Lower leg skin (tissue), 4 donors: ENCODE measurements at places on chromosomes 2 and 18.
A peak's percentile ranks its signal among the peaks of the same experiment; 100 is the strongest.

DNA sequence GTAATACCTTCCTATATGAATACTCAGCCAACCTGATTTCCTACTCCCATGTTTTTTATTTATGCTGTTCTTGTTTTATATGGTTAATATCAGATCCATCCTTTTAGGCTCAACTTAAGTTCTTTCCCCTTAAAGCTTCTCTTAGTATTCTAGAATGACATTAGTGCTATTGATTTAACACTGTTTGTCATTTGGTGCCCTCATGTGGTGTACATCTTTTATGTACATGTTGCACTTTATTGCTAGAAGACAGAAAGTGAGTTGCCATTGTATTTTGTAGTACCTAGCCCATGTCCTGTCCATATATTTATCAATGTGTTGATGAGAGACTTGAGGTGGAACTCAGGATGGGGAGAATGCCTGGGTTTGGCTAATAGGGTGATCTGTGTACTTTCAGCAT, 2.5 kb downstream of the HTRA2 start:
- no peak for DNase-seq

GRCh38 chr2:68050353-68050752, 12.5 kb downstream of the C1D start:
- DNase-seq = no peak

GRCh38 chr2:85582492-85582891, 1.7 kb upstream of the VAMP5 start:
- no peak for DNase-seq

- no peak for DNase-seq
Observed at GRCh38 chr2:68645523-68645922, 2.1 kb downstream of the PROKR1 start.

DNA sequence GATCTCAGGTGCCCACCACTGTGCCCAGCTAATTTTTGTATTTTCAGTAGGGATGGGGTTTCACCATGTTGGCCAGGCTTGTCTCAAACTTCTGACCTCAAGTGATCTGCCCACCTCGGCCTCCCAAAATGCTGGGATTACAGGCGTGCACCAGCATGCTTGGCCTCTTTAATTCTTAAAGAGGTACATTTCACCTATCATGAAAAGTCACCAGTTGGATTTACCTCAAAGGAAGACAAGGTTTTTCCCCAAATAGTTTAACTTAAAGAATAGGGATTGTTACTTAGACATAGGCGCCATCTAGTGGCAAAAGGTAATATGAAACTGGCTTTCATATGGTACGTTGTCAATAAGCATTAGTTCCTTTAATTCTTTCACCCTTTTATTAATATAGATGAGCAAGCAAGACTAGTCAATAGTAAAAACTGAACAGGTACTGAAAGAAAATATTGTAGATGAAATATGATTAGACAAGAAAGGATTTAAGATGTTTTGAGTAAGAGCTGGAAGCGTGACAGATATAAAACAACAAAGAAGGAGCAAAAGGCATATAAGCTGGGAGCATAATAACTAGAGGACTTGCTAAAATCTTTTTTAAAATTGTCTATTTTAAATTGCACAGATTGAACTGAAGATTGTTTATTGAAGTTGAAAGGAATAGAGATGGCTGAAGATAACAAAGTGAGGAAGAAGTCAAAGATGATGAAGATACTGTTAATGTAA, 35.0 kb upstream of the PSMD14 start:
- peak; percentile 20 for DNase-seq

DNA sequence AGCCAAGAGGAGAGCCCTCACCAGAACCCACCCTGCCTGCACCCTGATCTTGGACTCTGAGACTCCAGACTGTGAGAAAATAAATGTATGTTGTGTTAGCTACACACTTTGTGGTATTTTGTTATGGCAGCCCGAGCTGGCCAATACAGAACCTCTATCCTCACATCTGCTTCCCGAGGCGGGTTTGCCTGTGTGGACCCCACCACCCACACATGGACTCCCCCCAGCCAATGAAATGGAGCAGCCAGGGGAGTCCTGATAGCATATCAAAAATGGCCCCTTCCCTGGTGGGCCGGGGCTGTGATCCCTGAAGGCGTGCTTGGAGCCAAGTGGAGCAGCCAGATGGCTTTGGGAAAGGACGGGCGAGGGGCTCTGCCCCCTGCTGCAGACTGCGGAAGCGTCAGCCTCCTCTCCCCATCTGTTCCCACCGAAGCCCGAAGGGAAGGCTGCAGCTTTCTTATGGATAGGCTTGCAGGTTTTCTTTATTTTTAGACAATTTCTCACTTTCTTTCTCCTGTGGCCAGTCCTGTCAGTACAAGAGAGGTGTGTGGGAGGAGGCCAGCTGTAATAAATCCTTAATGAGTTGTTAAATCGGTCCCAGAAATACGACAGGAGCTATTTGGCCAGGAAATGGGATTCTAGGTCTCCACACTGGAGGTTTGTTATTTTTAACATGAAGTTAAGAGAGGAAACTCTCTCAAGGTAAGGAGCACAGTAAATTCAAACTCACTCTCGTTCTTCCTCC, 34.4 kb downstream of the TEX51 start:
- no peak for DNase-seq

DNA sequence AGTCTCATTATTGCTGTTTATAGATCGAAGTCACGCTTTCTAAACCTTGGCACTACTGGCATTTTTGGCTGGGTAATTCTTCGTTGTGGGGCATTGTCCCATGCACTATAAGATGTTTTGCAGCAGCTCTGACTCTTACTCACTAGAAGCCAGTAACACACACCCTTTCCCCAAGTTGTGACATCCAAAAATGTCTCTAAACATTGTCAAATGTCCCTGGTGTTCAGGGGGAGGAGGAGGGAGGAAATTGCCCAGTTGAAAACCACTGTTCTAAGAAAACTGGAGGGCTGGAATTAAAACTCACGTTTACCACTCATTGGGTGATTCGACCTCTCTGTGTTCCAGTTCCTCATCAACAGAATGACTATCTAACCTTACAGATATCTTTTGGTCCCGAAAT, 115.7 kb upstream of the KLF7 start:
- DNase-seq = no peak

DNA sequence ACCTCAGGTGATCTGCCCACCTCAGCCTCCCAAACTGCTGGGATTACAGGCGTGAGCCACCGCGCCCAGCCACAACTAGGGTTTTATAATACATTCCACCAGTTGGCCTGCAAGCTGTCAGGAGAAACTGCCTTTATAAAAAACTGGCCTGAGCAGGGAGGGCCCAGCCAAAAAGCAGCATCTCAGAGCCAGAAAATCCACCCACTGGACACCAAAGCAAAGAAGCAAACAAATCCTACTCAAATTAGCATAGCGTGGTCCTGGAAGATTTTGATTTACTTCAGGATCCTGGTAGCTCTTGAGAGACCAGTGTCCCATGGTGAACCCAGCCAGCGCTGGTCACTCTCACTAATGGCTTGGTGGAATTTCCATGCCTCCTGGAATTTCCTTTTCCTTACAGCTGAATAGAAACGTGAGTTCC, 60.0 kb upstream of the PXDN start:
- no peak for DNase-seq

GRCh38 chr2:75846683-75847190, 136.0 kb upstream of the GCFC2 start:
- DNase-seq = no peak

DNA sequence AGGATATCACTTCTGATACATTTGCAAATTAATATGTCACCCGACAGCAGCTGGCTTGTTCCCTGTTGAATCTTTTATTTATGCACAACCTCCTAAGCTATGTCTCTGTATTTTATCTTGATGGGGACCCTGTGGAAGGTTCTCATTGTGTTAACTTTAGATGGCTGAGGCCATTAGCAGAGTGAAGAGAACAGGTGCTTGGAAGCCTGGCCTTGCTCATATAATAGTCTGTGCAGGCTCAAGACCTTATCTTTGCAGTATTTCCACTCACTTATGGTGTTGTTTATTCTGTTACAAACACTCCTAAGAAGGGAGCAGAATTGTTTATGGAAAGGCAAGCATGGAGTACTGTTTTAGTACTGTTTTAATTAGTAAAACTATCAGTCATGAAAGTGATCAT, 107.6 kb downstream of the SETBP1 start:
- DNase-seq = no peak

GRCh38 chr2:28684142-28684858, 67.3 kb upstream of the PPP1CB start:
- no peak for DNase-seq

- DNase-seq = no peak
Observed at GRCh38 chr2:224894356-224894755, 147.9 kb downstream of the DOCK10 start.

DNA sequence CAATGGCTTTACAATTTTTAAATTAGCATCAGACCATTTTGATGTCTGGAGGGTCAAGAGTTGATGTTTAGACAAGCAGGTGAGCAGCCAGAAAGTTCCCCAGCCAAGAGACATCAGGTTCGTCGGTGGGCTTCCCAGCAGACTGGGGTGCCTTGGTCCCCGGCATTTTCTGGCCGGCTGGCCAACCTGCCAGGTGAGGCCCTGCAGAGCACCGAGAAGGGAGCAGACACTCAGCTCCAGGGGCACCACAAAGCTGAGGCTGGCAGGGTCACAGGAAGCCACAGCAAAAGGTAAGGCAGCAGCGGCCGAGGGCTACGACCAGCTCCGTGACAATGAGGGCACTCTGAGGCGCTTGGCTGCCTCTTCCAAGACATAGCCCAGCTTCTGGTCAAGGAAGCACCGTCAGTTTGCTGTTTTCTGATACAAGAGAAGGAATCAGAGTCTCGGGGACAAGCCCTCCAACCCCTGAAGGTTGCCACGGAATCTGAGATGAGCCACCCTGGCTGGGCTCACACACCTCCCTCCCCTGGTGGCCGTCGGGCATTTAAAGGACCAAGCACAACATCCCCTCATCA, 229.0 kb downstream of the MGAT5 start:
- DNase-seq = no peak

- no peak for DNase-seq
Observed at GRCh38 chr2:182868054-182868796, 1.8 kb upstream of the FRZB start.

- DNase-seq = no peak
Observed at GRCh38 chr2:46784278-46784677, 131.3 kb downstream of the MCFD2 start.

GRCh38 chr2:225140723-225141122, 98.5 kb upstream of the DOCK10 start:
- DNase-seq = no peak

- peak; percentile 75 for DNase-seq
Observed at GRCh38 chr2:219292616-219293015, 13.4 kb downstream of the DNAJB2 start.

- peak; percentile 21 for DNase-seq
Observed at GRCh38 chr2:222743251-222743812, 71.9 kb downstream of the MOGAT1 start.

- DNase-seq = no peak
Observed at GRCh38 chr2:147600646-147601045, 244.2 kb upstream of the ACVR2A start.
